ENCODE measurements at places on chromosomes 13 and 19.

GRCh38 chr19:51082611-51083010 lies at the start of gene KLK14:
Gene KLK14, minus strand, starts transcription at chr19:51082887. Its CDS starts 273 bp downstream, at chr19:51082614.
- DNase-seq: no peak

DNA sequence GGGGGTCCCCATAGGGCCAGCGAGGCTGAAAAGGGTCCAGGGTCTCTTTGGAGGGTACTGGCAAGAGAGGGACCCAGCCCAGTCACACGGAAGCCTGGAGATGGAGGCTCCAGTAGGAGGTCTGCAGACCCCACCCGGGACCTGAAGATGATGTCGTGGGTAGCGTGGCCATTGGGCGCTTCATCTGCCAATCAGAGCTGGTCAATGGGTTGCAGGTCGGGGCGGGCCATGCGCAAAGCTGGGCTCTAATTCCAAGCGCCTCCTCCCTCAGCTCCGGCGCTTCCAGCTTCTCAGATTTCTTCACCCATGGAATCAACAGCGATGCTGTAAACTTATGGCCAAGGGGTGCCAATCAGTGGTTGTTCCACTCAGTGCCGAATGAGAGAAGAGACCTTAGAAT lies 10.9 kb downstream of the SIGLEC12 start:
- DNase-seq: no peak

GRCh38 chr13:63438951-63439350 lies 2023.3 kb upstream of the PCDH20 start:
- DNase-seq: no peak

GRCh38 chr13:106151056-106151699 lies 384.3 kb downstream of the EFNB2 start:
- no peak for DNase-seq

DNA sequence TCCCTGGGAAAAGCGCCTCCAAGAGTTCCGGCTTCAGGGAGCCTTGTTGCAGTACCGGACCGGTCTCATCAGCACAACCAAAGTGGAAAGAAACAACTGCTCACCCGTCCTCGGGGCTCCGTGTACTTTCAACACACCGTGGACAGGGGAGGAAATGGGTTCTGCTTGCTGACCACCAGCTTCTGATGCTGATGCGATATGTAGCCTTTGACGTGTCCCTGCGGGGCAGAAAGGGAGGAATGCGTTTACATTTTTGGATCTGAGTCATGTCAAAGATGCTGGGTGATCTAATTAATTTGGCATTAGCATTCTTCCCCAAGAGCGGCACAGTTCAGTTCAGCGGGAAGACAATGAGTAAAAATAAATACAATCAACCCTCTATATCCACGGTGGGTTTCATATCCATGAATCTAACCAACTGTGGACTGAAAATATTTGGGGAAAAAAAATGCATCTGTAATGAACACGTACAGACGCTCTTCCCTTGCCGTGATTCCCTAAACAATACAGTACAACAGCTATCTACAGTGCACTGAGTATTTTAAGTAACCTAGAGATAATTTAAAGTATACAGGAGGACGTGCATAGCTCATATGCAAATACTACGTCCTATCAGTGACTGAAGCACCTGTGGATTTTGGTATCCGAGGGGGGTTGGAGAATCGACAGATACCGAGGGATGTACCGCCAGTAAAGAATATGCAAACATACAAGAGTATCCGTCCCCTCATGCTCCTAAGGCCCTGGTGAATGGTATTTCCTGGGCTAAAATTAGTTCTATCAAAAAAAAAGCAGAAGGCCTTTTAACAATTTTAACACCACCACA lies 19.8 kb downstream of the PROZ start:
- DNase-seq: no peak

DNA sequence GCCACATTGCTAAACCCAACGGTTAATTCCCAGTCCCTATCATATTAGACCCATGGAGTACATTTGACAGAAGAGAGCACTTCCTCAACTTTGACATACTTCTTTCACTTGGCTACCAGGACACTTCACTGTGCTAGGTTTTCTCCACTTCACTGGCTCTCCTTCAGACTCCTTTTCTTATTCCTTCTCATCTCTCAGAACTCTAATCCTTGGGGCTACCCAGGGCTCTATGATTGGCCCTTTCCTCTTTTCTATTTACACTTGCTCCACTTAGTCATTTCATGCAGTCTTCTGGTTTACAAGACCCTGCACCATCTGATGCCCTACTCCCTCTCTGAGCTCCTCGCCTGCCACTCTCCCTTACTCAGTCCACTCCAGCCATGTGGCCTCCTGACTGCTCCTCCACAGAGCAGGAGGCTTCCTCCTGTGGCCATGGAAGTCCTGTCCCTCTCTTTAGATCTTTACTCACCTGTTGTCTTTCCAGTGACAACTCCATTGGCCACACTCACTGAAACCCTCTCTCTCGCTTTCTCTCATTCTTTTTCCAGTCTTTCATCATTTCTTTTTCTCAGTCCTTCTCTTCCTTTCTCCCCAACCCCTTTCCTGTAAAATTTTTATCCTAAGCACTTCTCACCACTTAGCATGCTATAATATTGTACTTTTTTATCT lies 90.4 kb downstream of the TBC1D4 start:
- DNase-seq: no peak

DNA sequence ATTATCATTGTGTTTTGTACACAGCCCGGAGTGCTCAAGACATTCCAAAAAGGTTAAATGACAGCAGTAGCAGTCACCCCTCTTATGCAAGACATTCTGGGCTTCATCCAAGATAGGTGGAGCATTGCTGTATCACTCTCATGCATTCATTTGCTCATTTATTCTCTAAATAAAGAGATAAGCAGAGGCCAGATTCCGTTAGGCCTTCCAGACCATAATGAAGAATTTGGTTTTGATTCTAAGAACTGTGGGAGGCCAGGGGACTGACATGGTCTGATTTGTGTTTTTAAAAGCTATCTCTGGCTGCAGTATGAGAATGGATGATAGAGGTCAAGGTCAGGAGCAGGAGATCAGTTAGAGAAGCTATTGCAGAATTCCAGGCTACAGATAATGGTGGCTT lies 145.8 kb downstream of the KCNRG start:
- DNase-seq: no peak

- no peak for DNase-seq
Observed at GRCh38 chr19:6047741-6048251, 62.5 kb downstream of the RFX2 start.

- DNase-seq: no peak
Observed at GRCh38 chr13:73278186-73278585, 219.4 kb downstream of the KLF5 start.

DNA sequence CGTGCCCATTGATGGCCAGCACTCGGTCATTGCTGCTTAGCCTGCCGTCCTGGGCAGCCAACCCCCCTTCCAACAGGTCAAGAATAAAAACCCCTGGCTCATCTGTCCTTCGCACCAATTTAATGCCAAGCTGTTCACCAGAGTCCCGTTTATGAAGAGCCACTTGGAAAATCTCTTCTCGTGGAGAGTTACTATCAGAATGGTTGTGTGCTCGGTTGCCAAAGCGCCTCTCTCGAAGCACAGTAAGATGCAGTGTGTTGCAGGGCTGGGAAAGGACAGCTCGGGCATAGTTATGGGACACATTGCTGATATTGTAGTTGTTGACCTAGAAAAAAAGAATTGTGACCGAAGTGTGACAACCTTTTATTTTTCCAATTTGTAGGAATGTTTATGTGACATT lies 57.9 kb downstream of the LNX2 start:
- DNase-seq: no peak

DNA sequence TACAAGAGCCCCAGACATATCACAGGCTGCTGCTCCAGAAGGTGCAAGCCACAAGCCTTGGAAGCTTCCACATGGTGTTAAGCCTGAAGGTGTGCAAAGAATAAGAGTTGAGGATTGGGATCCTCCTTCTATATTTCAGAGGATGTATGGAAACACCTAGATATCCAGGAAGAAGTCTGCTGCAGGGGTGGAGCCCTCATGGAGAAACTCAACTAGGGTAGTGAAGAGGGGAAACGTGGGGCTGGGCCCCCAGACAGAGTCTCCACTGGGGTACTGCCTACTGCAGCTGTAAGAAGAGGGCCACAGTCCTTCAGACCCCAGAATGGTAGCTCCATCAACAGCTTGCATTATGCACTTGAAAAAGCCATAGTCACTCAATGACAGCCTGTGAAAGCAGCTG lies 1444.0 kb downstream of the SLITRK1 start:
- no peak for DNase-seq

- no peak for DNase-seq
Observed at GRCh38 chr13:94988654-94989053, 276.3 kb upstream of the SOX21 start.

- no peak for DNase-seq
Observed at GRCh38 chr19:30226464-30227011, 145.6 kb upstream of the ZNF536 start.

GRCh38 chr13:20782116-20782708 lies 8.5 kb upstream of the EEF1AKMT1 start:
- DNase-seq: no peak

DNA sequence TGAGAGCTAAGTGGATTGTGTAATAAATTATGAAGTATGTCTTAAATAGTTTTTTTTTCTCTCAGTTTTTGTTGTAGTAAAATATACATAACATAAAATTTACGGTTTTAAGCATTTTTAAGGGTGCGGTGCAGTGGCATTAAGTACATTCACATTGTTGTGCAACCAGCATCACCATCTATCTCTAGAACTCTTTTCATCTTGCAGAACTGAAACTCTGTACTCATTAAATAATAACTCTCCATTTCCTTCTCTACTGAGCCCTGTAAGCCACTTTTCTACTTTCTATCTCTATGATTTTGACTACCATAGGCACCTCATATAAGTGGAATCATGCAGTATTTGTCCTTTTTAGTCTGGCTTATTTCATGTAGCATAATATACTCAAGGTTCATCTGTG lies 87.1 kb downstream of the GJA3 start:
- DNase-seq: no peak
